ENCODE measurements at places on chromosomes 16 and 17.

GRCh38 chr17:68572138-68572842 is 28.9 kb downstream of the FAM20A start:
- no peak for DNase-seq

- no peak for DNase-seq
These were observed 2.0 kb upstream of the ZACN start for GRCh38 chr17:76076765-76077583.

GRCh38 chr16:4883501-4883900 is 36.2 kb downstream of the UBN1 start:
- no peak for DNase-seq

GRCh38 chr16:65333283-65333682 is 211.4 kb upstream of the CDH11 start:
- DNase-seq, result no peak

DNA sequence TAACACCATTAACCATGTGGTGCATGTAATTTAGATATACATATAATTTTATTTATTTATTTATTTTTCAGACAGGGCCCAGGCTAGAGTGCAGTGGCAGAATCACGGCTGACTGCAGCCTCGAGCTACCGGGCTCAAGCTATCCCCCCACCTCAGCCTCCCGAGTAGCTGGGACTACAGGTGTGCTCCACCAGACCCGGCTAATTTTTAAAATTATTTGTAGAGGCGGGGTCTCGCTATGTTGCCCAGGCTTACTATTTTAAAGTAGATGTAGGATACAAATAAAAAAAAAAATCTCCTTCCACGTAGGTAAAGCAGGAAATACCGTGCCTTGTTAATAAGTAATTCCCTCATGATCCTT is 446 bp upstream of the COQ7 start:
- no peak for DNase-seq

DNA sequence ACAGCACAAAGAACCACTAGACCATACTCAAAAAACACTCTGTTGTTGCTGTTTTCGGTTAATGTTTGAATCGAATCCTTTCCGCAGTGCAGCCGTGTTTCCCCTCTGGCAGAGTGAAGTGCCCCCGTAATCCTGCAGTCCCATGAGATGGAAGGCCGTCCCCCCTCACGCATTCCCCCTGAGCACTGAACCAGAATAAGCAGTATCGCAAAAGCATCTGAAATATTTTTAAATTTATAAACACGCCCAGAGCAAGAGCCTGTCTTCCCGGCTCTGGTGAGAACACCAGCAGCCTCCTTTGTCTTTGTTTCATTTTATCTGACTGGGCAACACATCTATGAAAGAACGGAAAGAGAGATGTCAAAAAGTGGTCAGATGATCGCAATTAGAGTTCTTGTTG is 121.0 kb upstream of the ADAMTS18 start:
- DNase-seq, result no peak

DNA sequence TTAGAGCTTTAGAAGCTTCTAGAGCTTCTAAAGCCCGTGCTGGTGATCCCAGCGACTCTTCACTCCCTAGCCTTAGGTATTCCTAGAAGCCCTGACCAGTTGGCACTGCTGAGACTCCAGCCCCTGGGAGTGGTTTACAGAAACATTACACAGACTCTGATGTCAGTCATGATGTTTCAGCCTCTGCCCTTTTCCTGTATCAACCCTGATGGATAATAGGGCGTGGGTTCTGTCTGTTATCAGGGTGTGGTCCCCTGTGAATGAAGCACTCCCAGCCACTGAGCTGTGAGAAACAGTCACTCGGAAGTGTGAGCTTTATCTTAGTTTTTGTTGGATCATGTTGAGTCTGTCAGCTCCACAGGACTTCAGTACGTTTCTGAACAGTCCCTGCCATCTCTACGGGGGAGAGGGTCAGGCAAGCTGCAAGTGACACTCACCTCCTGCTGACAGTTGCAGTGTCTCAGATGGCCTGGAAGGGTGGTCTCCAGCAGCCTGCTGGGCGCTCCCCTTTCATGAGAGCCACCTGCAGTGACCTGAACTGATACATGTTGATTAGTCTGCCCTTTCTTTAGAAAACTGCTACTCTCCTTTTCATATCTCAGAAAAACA is 12.8 kb downstream of the GOSR2 start:
- no peak for DNase-seq

GRCh38 chr17:75571885-75572215 is 15.8 kb upstream of the MYO15B start:
- no peak for DNase-seq

DNA sequence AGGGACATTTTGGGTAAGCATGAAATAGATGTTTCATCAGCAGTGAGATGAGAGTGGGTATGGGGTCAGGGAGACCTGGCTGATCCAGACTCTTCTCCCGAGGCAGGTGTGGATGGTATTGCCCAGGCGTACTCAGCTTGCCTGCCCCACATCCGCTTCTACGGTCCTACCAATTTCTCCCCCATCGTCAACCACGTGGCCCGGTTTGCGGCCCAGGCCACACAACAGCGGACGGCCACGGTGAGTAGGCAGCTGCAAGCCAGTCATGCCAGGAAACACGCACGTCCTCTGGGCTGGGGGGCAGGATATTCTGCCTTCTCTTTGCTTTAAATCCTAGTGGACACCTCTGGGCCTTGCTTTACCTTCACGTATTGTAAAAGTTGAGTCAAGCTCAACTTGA is 44.7 kb downstream of the CPNE2 start:
- DNase-seq, result no peak

DNA sequence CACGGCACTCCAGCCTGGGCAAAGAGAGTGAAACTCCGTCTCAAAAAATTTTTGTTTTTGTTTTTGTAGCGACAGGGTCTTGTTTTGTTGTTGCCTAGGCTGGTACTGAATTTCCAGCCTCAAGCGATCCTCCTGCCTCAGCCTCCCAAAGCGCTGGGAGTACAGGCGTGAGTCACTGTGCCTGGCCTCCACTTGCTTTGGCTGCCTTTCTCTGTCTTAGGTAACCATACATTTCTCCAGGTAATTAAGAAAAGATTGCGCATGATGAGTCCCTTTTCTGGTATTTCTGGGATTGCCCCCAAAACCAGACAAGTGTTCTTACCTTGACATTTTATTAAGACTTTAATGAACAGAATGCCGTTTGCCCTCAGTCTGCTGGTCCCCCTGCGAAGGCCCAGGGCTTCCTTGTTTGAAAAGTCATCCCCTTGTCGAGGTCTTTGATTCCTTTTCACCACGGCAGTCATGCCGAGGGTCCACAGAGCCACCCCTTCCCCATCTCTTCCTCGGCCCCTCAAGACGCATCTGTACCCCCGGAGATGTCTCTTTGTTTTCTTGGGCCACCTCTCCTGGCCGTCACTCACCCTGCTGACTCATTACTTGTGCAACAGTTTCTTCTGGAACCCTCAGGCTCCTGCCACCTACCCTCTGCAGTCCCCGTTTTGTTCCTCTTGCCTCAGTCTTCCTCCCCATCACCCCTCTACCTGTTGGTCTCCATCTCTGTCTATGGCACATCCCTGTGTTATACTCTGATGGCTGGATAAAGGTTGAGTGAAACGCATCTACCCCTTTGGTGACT is 151.0 kb downstream of the SEC14L1 start:
- no peak for DNase-seq

DNA sequence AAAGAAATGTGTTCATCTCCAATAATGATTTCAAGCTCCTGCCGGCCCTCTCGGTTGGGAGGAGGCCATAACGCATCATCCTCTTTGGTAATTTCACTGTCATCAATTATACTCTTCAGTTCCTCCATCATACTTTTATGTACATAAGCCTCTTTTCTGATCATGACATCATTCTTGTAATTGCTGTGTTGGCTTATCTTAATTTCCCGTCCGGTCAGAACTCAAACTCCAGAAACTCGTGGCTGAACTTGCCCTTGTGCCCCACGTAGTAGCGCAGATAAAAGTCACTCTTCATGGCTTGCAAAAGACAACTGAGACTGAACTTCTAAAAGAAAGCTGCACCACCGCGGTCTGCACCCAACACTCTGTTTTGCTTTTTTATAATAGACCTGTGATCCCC is 13.6 kb downstream of the TMEM220 start:
- DNase-seq, result no peak

DNA sequence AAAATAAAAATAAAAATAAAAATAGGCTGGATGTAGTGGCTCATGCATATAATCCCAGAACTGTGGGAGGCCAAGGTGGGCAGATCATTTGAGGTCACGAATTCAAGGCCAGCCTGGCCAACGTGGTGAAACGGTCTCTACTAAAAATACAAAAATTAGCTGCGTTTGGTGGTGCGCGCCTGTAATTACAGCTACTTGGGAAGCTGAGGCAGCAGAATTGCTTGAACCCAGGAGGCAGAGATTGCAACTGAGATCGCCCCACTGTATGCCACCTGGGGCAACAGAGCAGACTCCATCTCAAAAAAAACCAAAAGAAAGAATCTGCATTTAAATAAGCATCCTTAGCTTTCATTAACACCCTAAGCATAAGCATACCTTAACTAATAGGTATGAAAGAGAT is 33.8 kb downstream of the YWHAE start:
- no peak for DNase-seq

- DNase-seq, result peak; percentile 96
These were observed 242.6 kb upstream of the CIBAR2 start for GRCh38 chr16:85354686-85355514.

DNA sequence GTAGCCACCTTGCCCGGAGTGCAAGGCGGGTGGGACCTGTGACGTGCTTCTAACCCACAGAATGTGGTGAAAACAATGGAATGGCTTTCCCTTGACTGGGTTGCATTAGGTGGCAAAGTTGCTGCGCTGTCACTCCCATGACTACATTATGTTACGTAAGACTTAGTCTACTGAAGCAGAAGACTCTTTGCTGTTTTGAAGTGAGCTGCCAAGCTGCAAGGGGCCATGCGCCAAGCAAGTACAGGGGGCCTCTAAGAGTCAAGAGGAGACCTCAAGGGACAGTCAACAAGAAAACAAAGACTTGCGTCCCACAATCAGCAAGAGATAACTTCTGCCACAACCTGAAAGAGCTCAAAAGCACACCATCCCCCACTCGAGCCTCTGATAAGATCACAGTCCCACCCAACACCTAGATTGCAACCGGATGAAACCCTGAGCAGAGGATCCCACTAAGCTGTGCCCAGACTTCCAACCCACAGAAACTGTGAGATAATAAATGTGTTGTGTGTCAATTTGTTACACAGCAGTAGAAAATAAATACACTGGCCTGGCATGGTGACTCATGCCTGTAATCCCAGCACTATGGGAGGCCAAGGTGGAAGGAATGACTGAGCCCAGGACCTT is 16.5 kb downstream of the ANKRD11 start:
- no peak for DNase-seq

GRCh38 chr16:56411624-56412023 is 13.7 kb downstream of the AMFR start:
- DNase-seq, result no peak

- no peak for DNase-seq
These were observed 1.6 kb downstream of the RPL13 start for GRCh38 chr16:89561884-89562599.

- DNase-seq, result peak; percentile 55
These were observed 405 bp upstream of the ACE start for GRCh38 chr17:63476459-63476853.

GRCh38 chr17:79438058-79438457 is 172.8 kb downstream of the RBFOX3 start:
- no peak for DNase-seq

DNA sequence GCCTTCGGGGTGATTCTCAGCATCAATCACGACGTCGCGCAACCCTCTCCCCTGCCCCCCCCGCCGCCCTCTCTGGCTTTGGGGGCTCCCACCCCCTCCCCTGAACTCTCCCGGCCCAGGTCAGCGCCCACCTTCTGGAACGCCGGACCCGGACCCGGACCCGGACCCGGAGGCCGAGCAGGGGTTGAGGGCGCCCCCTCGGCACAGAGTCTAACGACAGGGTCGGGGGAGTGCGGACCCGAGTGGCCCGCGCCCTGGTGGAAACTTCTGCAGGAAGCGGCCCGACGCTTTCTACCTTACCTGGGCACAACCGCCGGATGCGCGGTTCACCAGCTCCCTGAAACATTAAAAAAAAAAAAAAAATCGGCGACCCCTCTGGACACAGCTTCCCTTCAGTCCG is 16.2 kb downstream of the SALL1 start:
- no peak for DNase-seq

DNA sequence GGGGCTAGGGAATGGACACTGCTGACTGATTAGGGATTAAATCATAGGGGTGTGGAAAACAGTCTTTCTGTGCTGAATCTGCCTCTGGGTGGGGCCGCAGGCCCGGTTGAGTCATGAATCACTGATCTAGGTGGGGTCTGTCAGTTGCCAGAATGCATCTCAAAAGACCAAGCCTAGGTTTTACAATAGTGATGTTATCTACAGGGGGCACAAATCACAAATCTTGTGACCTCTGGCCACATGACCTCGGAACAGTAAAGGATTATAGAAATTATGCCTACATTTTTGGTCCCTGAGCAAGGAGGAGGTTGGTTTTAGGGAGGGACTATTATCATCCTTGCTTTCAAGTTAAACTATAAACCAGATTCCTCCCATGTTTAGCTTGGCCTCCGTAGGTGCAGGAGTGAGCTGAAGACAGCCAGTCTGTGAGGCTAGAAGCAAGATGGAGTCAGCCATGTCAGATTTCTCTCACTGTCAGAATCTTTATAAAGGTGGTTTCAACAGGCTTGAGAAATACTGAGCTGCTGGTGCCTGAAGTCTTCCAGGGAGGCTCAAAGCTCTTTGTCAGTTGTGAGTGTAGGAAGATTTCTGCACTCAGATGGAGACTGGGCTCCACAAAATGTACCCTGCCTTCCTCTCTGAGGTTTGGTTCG is 12.9 kb downstream of the GNGT2 start:
- DNase-seq, result no peak

GRCh38 chr17:64707050-64707591 is 45.0 kb upstream of the SMURF2 start:
- DNase-seq, result peak; percentile 97

DNA sequence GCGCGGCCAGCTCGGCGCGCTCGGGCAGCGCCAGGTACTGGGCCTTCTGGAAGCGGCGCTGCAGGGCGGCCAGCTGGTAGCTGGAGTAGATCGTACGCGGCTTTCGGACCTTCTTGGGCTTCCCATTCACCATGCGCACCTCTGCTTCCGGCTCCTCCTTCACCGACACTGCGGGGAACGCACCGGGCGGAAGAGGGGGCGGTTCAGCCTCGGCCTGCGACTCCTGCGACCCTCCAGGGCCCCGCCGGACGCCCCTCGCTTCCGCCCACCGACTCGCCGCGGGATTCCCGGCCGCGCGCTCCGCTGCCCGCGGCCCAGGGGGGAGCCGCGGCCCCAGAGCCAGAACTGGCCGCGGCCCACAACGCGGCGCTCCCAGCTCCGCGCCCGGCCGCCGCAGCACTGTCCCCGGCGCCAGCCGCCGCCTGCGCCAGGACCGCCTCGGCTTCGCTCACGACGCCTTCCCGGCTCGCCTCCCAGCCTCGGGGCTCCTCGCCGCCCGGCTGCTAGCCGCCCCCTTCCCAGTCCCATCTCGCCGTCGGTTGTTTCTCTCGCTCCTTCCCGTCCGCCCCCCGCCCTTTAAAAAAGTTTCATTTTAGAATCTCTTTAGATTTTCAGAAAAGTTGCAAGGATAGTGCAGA is 1.5 kb downstream of the DLX3 start:
- peak; percentile 34 for DNase-seq

- no peak for DNase-seq
These were observed 491 bp downstream of the IST1 start for GRCh38 chr16:71895679-71896365.

GRCh38 chr16:7405166-7405565 is 72.5 kb downstream of the RBFOX1 start:
- peak; percentile 92 for DNase-seq

- DNase-seq, result peak; percentile 61
These were observed 10.0 kb downstream of the GPT2 start for GRCh38 chr16:46894036-46894672.

- DNase-seq, result peak; percentile 17
These were observed 594 bp downstream of the MAPK8IP3 start for GRCh38 chr16:1706386-1707192.
